ENCODE measurements at places on chromosomes 2 and 18.

GRCh38 chr2:179403624-179404023, 139.0 kb upstream of the SESTD1 start:
- DNase-seq: no peak

GRCh38 chr2:179764710-179765109, 96.7 kb downstream of the ZNF385B start:
- DNase-seq: no peak

- no peak for DNase-seq
These were observed 535.2 kb downstream of the GALR1 start for GRCh38 chr18:77784759-77785379.

GRCh38 chr18:7958081-7958896, 391.2 kb downstream of the PTPRM start:
- DNase-seq: no peak

- DNase-seq: peak; percentile 71
These were observed 2.3 kb downstream of the EGR4 start for GRCh38 chr2:73291093-73291460.

DNA sequence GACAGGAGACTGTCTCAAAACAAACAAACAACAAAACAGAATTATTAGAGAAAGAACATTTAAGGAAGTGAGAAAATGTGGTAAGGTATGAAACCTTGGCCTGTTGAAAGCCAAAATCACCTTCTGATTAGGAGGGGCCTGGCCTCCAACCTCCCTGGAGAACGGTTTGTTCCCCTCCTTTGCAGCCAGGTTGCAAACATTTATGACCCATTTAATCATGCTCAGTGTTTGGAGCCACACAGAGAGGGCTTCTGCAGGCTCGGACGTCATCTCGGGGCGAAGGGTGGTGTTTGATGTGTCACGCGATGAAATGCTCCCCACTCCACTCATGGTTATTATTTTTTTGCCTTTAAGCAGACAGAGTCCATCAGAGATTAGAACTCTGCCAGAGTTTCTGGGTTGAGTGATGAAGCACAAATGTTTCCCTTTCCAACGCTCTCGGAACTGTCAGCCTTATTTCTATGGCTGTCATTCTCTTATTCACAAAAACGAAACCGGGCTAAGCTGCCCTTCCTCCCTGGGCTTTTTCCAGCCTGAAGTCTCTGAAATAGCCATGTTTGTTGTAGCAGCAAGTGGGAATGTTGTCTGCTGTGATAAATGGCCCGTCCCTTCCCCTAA, 33.6 kb upstream of the ROCK2 start:
- DNase-seq: peak; percentile 52

DNA sequence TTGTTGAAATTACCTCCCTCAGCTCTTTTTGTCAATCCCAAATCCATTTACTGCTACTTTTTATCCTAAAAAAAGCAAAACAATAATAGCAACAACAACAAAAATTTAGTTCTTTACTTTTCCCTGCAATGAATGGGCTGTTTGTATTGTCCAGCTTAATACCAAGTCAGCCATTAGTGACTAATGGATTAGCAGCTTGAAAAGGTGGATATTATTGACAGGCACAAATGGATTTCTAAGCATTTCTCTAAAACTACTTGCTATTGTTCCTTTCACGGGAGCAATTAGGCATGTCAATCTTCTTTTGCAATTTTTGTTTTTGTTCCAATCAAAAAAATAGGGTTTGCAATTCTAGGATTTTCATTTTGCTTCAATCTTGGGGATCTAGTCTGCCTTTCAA, 32.1 kb upstream of the SPAG16 start:
- no peak for DNase-seq

- DNase-seq: no peak
These were observed 22.4 kb downstream of the EMILIN2 start for GRCh38 chr18:2869207-2869606.

- no peak for DNase-seq
These were observed 98.1 kb upstream of the YPEL5 start for GRCh38 chr2:30048636-30049175.

- no peak for DNase-seq
These were observed 663.9 kb upstream of the LRRTM1 start for GRCh38 chr2:80968450-80968849.

DNA sequence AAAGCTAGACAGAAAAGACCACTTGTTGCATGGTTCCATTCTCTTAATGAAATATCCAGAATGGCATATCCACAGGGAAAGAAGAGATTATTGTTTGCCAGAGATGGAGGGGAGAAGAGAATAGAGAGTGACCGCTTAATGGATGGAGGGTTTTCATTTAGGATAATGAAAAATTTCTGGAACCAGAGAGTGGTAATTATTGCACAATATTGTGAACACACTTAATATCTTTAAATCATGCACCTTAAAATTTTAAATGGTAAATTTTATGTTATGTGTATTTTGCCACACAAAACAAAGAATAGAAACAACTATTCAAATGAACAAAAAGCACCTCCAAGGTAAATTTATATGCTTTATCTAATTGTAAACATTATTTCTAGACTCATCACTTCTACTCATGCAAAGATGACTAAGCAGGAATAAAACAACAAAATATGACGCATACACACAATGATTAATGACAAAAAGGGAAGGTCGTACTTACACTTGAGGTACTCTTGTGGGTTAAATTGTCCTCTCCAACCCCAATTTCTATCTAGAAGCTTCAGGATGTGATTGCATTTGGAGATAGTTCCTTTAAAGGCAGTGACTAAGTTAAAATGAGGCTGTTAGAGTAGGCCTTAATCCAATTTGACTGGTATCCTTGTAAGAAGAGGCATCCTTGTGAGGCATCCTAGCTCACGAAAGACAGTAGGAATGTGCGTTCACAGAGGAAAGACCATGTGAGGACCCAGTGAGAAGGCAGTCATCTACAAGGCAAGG, 18.7 kb upstream of the DHRS9 start:
- no peak for DNase-seq

GRCh38 chr2:239893236-239893515, 132.0 kb downstream of the NDUFA10 start:
- DNase-seq: peak; percentile 6

DNA sequence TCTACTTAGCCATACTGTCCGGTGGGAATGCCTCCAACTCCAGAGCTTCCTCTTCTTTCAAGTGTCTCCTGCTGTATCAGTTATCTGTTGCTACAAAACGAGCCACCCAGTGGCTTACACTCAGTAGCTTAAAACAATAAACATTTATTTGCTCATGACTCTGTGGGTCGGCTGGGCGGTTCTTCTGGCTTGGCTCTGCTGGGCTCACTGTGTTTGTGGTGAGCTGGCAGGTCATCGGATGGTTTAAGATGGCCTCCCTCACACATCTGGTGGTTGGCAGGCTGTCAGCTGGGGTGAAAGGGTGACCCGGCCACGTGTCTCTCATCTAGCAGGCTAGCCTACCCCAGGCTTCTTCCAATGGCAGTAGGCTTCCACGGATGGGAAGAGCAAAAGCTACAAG, 122.4 kb upstream of the SLC1A4 start:
- DNase-seq: peak; percentile 58

- DNase-seq: no peak
These were observed 2.8 kb upstream of the RAX start for GRCh38 chr18:59276047-59276446.

Data from Right ventricle myocardium superior (tissue), 1 donor.